Activated CD4-positive, alpha-beta T cell treated with anti-CD3 and anti-CD28 coated beads, Interleukin-2, amount 50 U/mL, for 48 hours (primary cell): ENCODE measurements at places on chromosomes 2 and 18.
A peak's percentile ranks its signal among the peaks of the same experiment; 100 is the strongest.

- DNase-seq = no peak
Observed at GRCh38 chr2:105296017-105296611, 33.4 kb downstream of the TGFBRAP1 start.

DNA sequence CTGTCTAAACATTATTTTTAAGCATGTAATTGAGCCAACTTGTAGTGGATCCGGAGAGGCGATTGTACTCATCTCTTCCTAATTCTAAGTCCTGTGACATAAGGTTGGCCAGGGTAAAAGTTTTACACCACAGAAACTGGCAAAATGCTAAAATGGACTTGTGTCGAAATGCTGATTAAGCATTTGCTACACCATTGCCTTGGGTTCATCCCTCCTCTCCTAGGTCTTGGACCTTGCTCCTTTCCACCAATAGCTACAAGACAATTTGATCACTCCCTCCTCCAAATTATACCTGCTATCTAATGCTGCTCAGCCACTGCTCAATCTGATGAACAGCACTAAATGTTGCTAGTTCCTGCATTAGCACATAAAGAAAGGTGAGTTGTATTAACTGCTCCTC lies 132.7 kb upstream of the EPC2 start:
- no peak for DNase-seq

DNA sequence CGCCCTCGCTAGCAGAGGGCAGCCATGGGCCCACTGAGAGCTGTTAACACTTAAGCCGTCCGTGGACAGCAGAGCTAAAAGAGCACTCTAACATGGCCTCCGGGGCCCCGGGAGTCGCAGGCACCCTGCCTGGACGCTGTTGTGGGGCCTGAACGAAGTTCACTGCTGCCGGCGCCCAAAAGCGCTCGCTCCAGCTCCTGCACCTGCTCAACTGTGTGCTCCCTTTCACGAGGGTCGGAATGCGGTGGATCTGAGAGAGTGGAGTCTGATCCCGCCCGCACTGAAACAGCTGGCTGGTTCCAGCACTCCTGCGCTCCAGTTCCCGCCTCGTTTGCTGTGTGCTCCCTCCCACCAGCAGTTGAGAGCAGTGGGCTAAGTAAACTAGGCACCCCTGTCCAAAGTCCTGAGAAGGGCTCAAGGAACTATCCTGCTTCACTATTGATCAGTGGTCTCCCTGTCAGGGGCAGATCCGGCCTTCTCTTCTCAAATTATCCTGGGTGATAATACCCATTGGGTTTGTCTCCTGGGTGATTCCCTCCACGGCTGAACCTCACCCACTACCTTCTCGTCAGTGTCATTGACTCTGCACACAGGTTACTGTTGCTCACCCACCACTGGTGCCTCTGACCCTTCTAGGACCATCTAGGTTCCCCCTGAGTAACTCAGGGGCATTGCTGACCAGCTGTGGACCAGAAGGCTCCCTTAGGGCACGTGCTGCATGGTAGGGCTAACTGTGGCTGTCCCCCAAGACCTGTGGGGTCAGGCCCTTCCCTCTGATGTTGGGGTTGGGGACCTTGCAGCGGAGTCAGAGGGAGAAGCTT lies 23.5 kb downstream of the B3GNT7 start:
- DNase-seq = no peak

GRCh38 chr2:147648471-147648870 lies 196.4 kb upstream of the ACVR2A start:
- no peak for DNase-seq

DNA sequence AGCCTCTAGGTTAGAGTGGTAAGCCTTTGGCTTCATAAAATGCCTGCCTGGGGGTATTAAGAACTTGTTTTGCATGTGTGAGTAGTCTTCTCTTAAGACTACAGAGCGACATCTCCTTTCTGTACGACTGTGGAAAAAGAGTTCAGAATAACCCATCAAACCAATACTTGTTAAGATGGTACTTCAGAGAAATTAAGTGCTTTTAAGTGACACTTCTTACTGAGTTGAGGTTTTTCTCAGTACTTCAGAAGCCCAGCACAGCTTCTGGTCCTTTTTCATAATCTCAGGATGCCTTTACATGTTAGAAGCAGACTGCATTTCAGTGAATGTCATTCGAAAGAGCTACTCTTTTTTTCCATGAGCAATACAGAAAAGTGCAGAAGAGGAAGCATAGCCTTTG lies 10.8 kb downstream of the XRCC5 start:
- no peak for DNase-seq

GRCh38 chr2:36800381-36800780 lies 103.9 kb downstream of the VIT start:
- peak; percentile 60 for DNase-seq

DNA sequence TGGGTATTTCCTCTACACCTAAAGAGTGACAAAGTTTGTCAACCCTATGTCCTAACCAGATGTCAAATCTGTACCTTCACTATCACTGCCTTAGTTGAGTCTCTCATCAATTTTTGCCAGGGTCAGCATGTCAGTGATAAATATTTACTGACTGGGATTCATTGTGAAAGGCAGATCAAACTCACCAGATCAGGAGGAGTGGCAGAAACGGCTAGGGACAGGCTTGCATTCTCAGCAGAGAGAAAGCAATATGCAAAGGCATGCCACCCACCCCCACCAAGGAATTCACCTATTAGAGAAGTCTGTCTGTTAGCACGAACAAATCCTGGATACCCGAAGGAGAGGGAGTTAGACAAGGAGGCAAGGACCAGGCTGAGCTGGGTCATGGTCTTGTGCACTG lies 62.6 kb downstream of the PTPN2 start:
- DNase-seq = no peak

GRCh38 chr2:224982226-224982625 lies 60.0 kb downstream of the DOCK10 start:
- DNase-seq = no peak

DNA sequence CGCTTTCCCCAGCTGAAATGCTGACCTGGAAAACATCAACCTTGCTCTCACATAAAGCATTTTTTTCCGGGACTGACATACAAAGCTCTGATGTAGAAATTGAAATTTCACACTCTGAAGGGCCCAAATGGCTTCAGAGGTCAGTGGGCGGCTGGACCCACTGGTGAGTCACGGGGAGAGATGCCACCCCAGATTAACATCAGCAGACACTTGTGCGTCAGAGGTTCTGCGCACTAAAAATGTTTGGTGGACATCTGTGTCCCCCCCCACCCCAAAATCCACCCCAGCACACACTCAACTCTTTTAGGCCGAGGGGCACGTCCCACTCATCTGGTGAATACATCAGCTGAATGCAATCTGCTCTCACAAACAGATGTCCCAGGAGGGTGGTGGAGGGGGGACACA lies 208.9 kb downstream of the ASB1 start:
- DNase-seq = no peak

- no peak for DNase-seq
Observed at GRCh38 chr18:49788327-49788898, 24.9 kb downstream of the ACAA2 start.

DNA sequence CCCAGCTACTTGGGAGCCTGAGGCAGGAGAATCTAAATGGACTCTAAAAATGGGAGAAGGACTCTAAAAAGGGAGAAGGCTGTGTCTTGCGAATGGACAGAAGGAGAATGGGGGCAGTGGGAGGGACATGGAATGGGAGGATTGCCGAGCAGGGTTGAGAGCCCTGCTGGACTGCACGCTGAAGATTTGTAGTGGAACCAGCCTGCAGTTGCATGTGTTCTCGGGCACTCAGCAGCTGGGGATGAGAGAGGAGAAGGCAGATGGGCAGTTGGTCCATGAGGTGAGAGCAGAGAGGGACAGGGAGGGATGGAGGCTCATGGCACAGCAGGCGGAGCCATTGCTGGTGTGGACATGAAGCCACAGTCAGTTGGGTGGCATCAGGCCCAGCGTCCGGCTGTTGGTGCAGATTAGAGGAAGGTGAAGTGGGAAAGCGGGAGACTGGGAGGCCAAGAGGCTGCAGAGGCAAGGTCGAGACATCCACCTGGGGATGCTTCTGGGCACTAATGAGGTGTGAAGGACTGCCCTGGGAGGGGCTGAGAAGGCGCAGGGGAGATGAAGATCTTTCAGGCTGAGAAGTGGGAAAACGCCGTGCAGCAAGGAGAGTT lies 40.7 kb downstream of the DCDC2C start:
- no peak for DNase-seq
